ENCODE measurements at places on chromosomes 2 and 18.

DNA sequence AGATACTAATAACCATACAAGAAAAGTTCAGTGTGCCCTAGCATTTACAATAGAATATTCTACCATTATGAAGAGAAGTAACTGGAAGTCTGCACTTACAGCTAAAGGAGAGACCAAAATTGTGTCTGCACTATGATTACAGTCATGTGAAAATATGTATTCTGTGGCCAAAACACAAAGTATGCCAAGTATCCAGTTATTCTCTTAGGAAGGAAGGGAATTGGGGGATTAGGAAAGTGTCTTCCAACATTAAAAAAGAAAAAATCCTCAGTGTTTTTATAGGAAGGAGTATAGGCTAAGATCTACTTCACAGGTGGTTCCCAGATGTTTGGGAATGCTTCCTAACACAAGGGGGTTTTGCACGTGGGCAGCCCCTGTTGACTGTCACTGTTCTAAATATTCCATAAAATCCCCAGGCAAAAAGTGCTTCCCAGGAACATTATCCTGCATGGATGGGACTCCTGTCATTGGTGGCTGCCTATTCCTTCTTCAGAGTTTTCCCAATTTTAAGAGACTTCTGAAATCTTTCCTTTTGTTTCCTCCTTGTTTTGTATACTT is 180.2 kb upstream of the KLHL29 start:
- DNase-seq, result no peak

- no peak for DNase-seq
Observed at GRCh38 chr2:231684314-231685223, 23.8 kb upstream of the PTMA start.

DNA sequence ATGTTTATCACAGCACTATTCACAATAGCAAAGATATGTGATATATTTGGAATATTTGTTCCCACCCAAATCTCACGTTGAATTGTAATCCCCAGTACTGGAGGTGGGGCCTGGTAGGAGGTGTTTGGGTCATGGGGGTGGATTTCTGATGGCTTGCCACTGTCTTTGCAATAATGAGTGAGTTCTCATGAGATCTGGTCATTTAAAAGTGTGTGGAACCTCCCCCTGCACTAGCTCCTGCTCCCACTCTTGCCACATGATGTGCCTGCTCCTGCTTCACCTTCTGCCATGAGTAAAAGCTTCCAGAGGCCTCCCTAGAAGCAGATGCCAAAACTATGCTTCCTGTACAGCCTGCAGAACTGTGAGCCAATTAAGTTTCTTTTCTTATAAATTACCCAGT is 72.2 kb upstream of the DYNC1I2 start:
- no peak for DNase-seq

DNA sequence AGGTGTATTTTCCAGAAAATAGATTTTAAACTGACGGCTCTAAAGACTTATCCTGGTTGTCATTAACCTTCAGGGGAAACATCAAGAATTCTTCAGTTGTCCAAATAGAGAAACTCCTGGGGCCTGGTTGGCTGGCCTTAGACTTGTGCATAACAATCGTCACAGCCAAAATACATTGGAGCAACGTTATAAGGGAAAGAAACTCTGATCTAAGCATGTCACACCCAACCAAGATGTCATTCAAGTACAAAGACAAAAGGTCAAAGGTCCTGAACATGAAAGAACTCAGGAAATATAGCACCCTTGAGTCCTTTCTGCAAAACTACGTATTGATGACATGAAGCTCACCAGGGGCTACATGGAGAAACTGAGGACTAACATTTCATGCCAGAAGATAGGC is 23.8 kb upstream of the APCDD1 start:
- DNase-seq, result no peak

DNA sequence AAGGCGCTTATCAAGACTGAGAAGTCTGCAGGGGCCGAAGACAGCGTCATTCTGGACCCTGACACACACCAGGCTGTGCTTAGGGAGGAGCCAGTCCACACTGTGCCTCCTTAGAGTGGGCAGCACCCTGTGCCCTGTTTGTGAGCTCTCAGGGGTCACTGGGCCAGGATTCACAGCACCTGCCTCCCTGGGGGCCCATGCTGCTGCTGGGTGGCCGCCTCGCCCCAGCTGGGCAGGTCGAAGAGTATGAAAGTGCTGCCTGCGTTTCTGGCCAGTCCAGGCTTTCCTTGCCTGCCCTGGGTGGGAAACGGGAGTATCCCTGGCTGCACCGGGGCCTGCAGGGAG is 15.4 kb upstream of the GPR55 start:
- no peak for DNase-seq

DNA sequence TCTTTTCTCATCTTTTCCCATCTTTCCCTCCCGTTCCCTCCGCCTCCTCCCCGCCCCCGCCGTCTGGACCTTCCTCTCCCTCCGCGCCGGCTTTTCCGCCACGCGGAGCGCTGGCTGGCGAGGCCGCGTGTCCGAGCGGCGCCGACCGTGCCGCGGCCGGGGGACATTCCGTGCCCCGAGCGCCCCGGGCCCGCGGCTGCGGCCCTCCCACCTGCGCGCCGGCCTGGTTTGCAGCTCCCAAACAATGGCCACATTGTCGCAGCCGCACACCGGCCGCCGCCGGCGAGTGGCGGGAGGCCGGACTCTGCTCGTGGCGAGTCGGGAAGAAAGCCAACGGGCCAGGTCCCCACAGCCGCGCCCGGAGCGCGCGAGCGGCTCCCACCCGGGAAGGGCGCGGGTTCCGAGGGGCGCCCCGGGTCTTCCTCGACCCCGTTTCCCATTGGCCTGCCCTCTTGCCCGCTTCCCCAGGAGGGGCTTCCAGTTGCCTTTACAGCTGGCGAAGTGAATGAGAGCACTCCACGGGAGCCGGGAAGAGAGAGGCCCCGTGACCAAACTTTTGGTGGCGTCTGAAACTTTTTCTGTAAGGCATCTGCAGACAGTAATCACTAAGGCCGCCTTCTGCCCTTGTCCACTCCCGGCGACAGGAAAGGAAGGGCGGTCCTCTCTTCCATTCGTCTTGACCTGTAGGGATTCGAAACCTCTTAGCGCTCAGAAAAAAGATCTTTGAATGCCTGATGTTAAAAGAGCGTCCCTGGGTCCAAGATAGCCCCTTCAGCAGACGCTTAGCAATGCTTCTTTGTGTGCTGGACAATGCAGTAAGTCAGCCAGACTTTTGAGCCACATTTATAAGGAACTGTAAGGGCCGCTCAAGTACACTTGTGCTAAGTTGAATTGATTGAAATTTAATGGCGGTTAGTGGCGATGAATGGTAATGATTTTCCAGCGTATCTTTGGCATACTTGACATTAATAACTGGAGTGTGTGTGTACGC is 6.2 kb downstream of the GLI2 start:
- no peak for DNase-seq

GRCh38 chr18:22914633-22915032 is 18.5 kb upstream of the RBBP8 start:
- DNase-seq, result no peak

DNA sequence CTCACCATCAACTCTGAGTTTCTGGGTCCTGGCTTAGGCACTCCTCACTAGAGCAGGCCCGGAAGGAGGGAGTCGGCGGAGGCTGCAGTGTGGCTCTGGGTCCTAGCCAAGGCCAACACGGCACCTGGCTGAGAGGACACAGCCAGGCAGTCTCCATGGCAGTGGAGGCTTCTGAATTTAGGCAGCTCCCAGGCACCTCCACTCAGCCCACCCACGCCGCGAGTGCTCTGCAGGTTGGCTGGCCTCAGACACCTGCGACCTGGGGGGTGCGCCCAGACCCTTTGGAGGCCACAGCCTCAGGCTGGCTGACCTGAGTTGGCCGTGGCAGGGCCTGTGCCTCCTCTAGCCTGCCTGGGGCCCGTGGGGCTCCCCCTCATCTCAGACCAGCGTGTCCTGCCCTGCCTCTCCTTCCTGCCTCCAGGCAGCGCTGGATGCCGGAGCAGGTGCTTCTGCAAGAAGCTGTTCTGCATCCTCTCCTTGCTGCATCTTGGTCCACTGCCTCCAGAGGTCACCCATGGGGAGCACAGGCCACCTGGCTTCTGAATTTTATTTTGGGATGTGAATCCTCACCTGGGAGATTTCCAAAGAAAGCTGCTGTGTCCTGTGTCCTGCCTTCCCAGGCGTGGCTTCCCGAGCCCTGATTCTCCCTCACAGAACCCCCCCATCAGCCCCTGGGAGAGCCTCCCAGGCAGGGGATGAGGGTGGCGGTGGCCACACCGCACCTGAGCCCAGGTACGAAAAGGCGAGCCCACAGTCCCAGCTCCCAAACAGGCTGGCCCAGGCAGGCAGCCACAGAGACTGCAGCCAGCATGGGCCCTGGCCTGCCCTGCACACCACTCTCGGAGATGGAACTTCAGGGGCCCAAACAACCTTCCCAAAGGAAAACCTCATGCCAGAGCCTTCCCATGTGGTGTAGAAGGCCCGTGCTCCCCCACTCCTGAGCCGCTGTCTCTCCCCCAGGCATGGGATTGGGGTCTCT is 23.4 kb downstream of the AQP12A start:
- no peak for DNase-seq

GRCh38 chr18:27004056-27004829 is 138.7 kb upstream of the AQP4 start:
- no peak for DNase-seq

DNA sequence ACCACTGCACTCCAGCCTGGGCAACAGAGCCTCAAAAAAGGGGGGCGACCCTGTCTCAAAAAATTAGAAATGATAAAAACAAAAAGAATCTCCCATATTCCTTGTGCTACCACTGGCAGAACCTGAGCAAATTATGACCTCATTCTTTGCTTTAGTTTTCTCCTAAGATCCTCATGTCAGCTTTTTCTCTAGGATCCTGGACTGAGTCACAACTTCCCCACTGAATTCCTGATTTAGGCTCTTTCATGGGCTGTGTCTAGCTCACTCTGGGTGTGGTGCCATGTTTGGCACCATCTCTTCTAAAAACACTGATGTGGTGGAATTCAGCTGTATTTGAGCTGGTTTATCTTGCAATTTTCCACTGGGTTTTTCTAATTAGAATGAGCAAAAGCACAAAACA is 37.1 kb downstream of the EXOC6B start:
- no peak for DNase-seq

DNA sequence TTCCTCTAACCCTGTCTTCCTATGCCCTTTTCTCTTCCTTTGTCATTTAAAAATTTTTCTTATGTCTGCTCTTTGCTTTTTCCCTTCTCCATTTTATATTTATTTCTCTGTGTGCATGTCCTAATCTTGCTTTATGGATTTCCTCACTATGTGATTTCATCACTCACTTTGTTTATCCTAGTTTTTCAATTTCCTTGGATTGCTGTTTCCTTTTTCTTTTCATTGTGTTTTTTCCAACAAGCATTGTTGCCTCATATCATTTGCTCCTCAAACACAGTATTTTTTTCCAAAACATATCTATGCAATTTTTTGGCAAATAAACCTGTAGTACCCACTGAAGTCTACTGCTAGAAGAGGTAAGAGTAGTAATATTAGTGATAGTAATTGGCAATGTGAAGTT is 67.4 kb upstream of the PNPT1 start:
- no peak for DNase-seq

DNA sequence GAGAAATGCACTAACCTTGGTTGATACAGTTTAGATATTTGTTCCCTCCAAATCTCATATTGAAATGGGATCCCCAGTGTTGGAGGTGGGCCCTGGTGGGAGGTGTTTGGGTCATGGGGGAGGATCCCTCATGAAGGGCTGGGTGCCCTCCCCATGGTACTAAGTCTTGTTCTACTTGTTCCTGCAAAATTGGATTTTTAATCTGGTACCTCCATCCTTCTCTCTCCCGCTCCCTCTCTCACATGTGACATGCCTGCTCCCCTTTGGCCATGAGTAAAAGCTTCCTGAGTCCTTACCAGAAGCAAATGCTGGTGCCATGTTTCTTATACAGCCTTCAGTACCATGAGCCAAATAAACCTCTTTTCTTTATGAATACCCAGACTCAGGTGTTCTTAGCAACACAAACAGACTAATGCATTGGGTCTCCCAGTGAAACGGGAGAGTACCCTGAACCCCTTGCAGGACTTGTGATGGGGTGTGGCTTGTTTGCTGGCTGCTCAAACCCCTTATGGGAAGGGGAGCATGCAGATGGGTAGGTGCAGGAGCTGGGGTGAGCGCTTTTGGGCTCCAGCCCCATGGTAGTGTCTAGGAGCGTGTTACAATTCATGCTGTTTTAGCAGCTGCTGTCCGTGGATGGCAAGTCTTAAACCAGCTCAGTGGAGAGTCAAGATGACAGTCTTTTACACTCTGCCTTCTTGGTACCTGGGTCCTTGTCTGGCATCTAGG is 27.2 kb downstream of the FAHD2B start:
- DNase-seq, result no peak

GRCh38 chr2:62291517-62292137 is 95.7 kb downstream of the B3GNT2 start:
- DNase-seq, result no peak

DNA sequence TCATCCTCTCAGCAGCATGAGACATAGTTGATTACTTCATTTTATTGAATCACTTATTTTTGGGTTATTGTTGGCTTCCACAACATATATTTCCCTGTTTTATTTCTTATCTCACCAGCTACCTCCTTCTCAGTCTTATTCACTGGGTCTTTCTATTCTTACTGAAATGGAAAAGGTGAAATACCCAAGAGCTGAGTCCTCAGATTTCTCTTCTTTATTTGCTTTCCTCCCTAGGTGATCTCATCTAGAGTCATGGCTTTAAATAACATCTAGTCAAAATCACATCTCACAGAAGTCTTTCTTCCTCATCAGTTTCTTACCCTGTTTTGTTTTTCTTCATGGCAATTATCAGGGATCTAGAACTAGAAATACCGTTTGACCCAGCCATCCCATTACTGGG is 105.0 kb upstream of the RBBP8 start:
- no peak for DNase-seq

DNA sequence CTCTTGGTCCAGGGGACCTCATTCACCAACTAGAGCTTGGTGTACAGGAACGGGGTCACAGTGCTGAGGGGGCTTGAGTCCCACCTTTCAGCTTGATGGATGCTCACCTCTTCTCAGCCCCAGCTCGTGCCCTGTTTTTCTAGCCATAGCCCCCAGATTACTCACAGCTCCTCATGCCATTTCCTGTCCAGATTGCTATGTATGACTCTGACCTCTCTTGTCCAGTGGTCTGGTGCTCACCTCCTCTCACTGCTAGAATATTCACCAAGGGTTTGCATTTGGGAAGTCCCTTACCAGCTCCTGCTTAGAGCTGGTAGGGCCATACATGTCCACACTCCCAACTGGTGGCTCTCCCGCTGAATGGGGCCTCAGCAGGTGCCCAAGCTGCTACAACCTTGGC is 5.9 kb downstream of the LBX2 start:
- no peak for DNase-seq

DNA sequence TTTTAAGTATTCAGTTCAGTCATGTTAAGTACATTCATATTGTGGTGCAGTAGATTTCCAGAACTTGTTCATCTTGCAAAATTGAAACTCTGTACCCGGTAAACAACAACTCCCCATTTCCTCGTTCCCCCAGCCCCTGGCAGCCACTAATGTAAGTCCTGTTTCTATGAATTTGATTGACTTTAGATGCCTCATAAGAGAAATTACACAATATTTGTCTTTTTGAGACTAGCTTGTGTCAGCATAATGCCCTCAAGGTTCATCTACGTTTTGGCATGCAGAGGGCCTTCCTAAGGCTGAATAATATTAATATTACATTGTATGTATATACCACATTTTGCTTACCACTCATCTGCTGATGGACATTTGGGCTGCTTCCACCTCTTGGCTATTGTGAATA is 30.9 kb downstream of the METTL21A start:
- no peak for DNase-seq
